ENCODE measurements at places on chromosomes 7 and 10.

DNA sequence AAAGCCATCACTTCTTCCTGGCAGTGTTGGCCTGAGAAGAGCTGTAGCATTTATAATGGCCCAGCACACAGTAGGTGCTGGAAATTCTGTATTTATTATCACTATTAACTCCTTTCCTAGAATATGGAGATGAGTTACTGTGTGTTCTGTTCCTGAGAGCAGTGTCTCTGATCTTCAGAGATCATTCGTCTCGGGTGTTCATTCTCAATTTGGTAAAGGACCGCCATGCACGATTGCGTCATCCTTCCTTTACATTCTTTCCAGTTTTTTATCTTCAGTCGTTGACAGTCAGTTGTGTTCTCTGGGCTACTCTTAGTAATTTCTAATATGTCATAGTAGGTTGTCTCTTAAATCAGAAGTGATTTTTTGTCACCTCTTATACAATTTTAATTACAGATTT, 18.6 kb downstream of the RNF32 start:
- DNase-seq = no peak

DNA sequence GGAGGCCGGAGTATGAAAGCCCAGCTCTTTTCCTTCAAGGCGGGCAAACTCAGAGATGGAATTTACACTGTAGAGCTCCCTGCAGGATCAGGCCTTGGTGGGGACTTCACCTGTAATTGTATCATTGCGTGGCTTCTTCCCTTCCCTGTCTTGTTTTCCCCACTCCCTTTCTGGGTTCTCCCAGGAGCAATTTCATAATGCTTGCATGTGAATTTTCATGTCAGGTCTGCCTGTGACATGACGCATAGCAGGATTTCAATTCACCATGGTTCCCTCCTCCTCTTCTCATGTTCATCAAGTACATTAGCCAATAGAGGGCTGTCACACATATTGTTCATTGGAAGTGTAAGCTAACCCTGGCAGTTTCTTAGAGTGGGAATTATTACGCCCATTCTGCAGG, 197.7 kb downstream of the RPS24 start:
- no peak for DNase-seq

DNA sequence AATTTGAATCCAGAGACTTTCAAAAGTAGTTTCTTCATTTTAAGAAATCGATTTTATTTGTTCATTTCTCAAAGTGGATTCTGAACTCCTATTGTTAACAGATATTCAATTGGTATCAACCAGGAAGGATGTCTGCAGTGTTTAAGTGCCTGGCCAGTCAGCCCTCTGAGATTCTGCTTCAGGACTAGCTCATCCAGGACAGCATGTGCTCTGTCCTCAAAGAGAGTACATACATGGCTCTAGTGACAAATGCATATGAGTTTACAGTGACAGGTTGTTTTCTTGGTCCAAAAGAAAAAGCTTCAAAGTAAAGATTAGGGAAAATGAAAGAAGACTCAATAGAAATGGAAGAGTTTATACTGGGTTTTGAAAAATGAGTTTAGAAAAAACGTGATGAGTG, 8.4 kb upstream of the PTN start:
- DNase-seq = no peak

DNA sequence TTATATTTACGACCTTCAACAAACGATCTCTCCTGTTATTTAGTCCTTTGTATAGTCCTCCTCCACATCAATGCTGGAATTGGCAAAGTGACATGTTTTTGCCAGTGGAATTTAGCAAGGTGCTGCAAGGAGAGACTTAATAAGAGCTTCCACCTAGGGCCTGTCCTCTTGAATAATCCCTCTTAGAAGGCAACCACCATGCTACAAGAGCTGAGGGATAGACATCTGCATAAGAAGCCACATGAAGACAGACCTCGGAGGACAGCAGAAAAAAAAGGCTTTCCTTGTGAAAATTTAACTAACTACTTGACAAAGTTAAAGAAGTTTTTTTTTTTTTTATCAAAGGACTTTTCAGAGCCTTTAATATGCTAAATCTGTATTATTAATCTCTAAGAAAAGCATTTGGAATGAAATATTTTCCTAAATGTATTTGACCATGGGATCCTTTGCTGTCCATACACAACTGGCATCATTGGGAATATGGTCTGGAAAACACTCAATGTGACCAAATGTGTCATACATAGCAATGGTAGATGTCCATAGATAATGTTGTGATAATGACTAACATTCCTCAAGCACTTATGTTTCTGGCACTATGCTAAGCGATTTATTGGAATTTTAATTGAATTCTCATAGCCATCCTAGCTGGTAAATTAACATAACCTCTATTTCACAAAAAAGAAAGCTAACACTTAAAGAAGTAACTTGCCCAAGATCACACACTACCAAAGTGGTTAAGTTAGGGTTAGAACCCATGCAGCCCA, 13.2 kb downstream of the HYCC1 start:
- no peak for DNase-seq

DNA sequence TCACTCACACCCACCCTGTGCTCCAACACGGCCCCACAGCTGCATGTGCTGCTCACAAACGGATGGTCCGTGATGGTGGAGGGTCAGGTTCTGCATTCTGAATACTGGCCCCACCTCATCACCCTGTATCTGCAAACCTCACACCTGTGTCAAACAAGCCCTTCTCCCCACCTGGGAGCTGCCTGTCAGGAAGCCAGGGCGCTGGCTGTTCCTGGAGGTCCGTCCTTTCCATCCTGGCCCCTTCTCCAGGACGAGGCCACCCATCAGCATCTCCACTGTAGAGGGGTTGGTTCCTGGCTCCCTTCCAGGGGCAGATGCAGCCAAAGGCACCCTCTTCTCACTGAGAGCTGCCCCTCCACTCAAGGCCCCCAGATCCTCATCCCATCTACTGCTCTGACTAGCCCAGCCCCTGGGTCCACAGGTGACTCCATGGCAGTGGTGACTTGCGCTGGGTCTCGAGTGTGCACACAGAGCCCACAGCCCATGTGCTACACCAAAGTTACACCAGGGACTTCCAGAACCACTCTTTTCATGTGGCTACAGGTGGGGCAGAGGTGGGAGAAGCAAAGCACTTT, 229.4 kb downstream of the TNS3 start:
- DNase-seq = no peak

DNA sequence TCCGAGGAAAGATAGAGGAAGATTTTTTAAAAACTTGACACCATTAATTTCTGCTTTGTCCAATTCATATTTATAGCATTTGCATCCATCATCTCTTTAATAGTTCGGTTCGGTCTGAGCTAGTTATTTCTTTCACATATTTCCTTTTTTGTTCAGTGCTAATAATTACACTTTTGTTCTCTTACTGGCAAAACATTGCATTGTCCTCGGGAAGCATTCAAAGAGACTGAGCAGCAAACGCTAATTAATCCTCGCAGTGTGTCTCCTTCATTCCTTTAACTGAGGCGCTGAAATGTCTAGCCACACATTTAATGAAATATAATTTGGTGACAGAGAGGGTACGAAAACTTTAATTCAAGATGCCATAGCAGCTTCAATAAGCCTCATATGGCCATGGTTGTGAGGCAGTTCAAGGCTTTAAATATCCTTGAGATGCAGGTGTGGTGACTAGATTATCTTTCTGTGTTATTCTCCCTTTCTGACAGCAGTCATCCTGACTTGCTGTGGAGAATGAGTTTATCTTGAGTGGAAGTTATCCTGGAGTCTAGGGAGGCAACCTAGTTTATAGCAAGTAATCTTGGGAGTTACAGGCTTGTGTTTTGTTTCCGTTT, 431.4 kb downstream of the SDK1 start:
- DNase-seq = no peak

Data from activated T-helper 1 cell treated with anti-CD3 and anti-CD28 coated beads, Interleukin-2, amount 50 U/mL, for 16 hours (primary cell).